Amniotic stem cell (primary cell): ENCODE measurements at places on chromosomes 1 and 21.

DNA sequence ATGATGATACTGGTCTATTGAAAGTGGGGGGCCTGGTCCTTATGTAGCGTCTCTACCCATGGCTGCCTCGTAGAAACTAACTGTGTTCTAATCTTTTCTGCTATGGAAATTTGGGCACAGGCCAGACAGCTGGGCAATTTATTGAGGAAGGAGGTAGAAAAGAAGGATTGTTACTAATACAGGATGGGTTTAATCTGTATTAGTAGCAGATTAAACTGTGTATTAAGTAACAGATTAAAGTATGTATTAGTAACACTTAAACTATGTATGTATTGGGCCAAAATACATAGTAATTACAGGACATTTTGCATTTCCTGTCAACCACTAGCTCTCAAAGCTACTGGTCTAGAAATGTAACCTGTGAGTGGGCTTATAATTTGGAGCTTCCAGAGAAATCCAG is 142.0 kb downstream of the MAST2 start:
- DNase-seq, result no peak

DNA sequence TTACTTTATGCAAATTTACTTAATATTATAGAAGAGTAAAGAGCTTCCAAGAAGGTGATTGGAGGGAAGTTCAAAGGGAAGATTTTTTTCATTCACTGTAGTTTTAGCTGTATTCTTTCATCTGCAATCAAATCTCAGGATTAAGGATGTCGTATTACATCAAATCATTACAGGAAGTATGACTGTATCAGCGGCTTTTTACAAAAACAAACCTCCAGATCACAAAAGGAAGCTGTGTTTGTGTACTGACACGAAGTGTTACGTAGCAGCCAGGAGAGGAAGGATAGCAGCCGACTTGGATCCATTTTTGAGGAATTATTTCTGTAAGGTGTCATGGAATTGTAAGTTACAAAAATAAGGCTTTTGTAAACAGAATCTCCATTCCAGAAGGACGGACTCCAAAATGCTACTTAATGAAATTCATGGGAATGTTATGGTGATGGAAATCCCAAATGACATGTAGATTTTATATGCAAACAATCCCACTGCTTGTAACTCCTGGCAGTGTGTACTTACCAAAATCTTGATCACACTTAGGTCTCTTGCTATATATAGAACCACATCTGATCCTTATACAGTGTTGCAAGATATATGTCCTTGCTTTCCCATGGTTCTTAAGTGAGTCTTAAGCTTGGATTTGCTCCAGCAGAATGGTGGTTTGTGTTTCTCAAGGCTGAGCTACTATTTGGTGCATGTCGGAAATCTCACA is 49.8 kb downstream of the KCNJ15 start:
- DNase-seq, result peak; percentile 39

DNA sequence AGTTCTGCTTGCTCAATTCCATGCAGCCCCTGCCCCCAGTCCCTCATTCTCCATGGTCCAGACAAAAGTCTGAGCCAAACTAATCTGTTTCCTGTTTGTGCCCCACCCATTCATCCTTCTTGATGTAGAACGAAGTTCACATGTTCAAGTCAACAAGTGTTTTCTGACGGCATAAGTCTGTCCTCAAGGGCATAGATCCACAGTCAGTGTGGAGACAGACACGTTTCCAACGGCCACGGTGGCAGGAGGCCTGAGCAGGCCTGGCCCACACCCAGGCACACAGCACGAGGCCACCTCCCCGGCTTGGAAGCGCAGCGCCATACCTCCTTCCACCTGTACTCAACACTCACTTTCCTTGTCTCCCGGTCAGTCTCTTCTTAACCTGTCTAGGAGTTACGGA is 16.1 kb downstream of the ADORA1 start:
- no peak for DNase-seq

DNA sequence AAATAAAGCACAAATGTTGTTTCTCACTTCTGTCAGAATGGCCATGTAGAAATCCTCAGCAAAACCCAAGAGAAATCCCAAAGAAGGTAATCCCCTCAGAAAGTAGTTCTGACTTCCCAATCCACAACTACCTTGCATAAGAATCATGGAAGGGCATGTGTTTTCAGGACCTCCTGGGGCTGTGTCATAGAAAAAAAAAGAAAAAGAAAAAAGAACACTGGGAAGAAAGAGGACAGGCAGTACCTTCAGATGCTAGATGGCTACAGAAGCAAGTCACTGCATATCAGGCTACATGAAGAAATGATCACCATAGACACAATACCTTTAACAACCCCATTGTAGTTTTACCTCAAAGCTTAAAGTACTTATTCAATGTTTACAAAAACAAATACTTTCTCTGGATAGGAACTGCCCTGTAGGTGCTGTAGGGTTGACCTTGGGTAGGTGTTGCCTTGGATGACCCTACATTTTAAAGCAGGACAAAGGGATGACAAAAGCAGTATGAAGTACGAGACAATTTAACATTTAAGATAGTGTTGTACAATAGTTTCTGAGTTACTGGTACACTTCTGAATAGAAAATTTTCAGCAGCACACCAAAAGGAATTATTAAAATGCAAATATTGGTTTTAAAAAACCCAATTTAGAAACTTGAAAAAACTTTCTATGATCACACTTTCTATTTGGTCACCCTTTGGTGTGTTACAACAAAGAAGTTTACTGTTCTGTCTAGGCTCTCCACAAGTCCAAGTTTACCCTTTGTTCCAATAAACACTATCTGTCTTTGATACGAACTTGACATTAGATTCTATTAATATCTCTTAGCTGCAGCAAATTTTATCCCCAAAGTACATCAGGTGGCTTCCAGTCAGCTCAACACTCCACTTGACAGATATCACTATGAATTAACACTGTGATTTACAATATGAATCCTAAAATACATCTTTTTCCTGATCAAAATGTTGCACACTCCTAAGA is 5.0 kb downstream of the TRIT1 start:
- DNase-seq, result no peak

- DNase-seq, result no peak
Measured at GRCh38 chr1:156602557-156602993, 1.3 kb upstream of the GPATCH4 start.

DNA sequence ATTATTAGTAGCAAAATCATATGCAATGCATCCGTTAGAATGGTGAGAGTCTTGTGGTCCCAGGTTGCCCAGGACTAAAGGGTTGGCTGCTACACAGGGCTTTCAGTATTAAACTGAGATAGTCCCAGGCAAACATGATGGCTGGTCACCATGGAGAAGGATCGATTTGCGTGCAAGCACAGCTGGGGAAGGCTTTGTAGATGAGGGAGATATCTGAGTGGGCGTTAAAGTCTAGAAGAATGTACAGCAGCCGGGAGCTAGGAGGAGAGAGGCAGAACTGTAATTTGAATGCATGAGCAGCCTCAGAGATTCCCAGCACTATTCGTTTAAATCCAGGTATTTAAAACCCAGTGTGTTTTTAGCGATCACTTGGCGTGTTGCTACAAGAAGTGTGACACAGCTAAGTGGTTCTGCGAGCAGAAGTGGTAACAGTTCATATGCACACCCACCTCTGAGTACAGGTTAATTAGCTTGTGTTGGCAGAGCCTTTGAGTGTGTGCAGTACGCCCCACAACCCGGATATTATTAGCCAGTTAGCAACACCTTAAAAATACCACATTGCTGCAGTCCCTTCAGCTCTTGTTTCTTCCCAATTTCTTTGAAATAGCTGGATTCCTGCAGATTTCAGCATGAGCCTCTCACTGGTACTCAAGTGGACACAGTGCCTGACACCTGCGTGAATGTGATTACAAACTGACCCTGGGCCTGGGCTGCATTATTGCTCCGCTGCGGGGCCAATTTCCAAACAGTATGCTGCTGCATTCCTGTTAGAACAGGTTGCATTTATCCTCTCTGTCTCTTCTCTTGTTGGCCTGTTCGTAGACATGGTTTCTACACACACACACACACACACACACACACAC is 67.2 kb upstream of the SCAF4 start:
- no peak for DNase-seq

DNA sequence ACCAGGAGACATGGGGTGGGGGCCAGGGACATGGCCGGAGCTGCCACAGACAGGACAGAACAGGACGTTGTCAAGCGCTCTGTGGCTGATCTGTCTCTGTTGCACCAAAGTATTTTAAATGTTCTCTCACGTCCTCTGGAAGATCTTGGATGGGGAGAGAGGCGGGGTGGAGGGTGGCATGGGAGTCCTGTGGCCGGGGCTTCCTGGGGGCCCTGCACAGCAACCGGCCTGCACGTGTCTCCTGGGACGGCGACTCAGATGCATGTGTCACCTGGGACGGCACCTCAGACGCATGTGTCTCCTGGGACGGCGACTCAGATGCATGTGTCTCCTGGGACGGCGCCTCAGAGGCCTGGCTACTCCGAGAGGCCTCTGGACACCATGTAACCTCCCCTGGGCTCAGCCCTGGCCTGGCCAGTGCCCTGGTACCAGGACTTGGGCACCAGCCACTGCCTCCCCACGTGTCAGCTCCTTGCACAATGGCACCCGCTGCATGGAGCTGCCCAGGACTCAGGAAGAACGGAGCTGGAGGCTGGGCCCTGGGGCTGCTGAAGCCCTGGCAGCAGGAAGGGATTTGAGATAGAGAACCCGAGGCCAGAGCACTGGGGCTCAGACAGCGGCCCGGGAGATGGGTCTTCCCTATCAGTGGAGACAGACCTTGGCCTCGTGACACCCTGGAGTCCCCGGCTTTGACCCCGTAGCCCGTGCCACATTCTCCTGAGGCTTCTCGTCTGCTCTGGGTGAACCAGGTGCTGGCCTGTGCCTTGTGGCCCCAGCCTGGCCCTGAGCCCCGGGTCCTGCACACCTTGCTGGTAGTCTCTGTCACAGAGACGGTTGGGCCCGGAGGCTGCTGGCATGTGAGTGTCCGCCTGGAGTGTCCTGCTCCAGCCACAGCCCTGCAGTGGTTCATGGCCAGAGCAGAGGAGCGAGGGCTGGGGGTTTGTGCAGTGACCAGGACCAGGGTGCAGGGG is 14.7 kb upstream of the SLC19A1 start:
- no peak for DNase-seq

DNA sequence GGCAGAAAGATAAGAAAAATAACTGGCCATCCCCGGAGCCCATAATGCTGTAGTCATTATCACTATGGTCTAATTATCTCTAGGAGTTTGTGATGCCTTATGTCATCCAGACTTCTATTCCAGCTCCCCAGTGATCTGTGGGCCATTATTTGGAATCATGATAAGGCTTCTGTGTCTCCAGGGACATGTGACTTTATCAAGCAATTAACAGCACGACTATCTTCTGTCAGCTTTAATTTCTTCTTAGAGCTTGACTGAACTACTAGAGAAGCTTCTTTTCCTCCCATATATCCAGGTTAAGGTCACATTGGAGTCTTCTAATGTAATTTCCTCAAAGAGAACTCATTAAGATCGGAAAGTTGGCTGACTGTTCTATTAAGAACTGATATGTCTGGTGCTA is 100.4 kb downstream of the LHX8 start:
- no peak for DNase-seq

- no peak for DNase-seq
Measured at GRCh38 chr1:100866041-100866900, 28.4 kb downstream of the EXTL2 start.

DNA sequence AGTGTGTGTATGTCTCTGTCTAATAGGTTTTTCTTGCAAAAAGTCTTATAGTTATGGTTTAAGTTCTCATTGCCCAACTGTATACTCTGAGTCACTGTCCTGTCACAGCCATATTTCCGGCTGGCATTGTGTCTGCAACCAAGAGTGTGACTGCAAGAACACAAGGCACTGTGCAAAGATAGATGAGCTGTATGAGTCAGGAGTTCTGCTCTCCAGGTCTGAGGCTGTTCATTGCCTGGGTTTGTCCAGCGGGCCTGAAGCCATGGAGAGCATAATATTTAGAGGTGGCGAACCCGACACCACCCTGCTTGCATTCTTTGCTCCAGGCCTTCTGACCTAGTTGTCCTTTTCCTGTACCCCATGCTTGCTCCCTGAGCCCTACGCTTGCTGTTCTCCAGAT is 50.9 kb upstream of the CNIH3 start:
- no peak for DNase-seq

- DNase-seq, result no peak
Measured at GRCh38 chr1:54763816-54764132, 549 bp downstream of the PARS2 start.

GRCh38 chr1:66285618-66286270 is 248.2 kb upstream of the SGIP1 start:
- no peak for DNase-seq

DNA sequence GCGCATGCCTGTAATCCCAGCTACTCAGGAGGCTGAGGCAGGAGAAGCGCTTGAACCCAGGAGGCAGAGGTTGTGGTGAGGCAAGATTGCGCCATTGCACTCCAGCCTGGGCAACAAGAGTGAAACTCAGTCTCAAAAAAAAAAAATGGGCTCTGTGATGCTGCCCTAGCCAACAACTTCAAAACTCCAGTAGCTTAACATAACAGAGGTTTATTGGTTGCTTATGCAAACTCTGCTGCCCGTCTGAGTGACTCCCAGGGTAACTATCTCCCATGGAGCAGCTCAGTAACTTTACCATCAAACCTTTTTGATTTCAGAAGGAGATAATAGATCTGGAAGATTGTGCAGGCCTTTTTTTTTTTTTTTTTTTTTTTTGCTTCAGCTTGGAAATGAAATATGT is 18.9 kb upstream of the ITLN2 start:
- DNase-seq, result no peak

DNA sequence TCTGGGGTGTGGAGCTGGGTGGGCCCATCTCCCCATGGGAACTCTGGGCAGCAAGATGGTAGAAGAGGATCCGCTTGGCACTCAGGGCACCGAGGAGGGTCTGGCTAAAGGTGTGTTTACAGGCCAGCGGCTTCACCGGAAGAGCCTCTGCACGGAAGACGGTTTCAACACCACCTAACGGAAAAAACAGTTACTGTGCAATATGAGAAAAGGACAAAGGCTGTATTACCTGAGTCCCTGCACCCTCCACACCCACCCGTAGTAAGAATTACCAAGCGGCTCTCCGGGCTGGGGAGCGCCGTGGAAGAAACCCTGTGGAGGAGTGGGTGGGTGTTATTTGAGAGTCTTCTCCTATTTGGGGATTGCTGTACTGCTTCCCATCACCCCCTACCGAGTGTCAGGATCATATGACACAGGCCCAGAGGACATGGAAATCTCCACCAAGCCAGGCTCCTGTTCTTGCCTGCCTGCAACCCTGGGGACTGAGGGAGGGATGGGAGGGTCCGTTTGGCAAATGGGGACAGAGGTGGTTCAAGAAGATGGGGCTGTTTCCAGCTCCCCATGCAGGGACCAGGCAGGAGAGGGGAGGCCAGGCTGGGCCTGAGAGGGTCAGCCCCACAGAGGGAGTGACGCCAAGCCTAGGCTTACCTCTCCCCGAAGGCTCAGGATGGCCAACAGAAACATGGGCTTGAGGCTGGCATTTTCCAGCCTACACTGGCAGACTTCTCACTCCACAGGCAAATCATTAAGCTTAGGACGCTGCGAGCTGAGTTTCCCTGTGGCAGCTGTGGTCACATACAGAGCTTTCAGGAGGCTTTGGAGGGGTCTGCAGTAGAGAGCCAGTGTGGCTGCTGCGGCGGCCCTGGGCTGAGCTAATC is 203.5 kb upstream of the TMEM51 start:
- no peak for DNase-seq
